ENCODE measurements at places on chromosomes 13 and 19.
A peak's percentile ranks its signal among the peaks of the same experiment; 100 is the strongest.

GRCh38 chr13:29111446-29111845 lies 291.3 kb downstream of the MTUS2 start:
- no peak for DNase-seq

GRCh38 chr13:106139377-106139776 lies 396.1 kb downstream of the EFNB2 start:
- no peak for DNase-seq

- DNase-seq: no peak
Measured at GRCh38 chr19:17550076-17550667, 5.3 kb upstream of the COLGALT1 start.

DNA sequence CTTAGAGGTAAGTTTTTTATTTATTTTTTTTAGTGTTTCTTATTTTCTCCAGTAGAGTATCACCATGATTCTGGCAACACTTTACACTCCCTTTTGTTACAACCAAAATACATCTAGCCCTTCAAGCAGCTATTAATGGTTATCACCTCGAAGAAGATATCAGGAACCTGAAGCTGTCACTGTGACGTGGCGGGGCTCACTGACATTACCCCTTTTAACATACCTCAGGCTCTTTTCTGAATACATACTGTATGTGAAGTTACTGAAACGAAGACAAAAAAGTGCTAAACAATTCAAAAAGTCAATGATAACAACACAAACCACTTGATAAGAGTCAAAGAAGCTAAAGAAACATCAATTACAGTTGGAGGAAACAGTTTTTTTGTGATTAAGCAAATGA lies 1218.7 kb downstream of the EFNB2 start:
- DNase-seq: no peak

DNA sequence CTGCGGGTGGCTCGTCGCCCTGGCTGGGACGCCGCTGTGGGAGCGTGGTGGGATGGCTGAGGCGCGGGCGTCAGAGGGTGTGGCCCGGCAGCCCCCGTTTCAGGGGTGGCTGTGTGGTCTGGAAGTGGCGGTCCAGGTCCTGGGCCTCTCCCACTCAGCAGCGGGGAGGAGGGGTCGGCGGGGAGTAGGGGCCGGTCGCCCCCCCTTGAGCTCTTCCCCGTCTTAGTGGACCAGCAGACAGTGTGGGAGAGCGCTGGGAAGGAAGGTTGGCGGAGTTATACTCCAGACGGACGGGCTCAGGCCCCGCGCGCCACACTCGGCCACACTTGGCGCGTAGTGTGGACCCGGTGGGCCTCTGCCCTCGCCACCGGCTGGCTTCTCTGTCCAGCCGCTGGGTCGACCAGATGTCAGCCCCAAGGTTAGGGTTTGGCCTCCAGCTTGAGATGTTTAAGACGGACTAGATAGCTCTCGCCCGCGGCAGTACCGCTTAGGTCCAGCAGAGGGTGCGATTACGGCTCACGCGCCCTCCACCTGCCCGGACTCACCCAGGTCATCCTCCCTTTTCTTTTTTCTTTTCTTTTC lies 21.7 kb upstream of the ZNF429 start:
- DNase-seq: no peak

GRCh38 chr19:40191836-40192646 lies 815 bp downstream of the MAP3K10 start:
- DNase-seq: no peak

GRCh38 chr13:29908416-29909080 lies 58.1 kb upstream of the UBL3 start:
- DNase-seq: no peak

GRCh38 chr13:22265563-22265962 lies 594.7 kb downstream of the FGF9 start:
- DNase-seq: no peak

DNA sequence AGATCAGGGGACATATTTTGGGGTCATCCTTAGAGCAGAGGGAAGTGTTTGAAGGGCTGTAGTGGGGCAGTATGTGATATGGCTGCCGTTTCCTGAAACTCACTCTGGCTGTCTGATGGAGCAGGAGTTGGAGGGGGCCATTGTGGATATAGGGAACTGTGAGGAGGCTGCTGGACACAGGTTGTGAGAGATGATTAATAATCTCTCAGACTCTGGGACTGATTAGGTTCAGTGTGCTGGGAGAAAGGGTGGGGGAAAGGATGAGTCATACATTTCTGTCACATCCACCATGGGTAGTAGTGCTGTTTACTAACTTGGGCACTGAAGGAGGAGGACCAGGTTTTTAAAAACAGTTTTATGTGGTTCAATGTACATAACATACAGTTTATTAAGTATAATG lies 4.8 kb downstream of the B3GLCT start:
- no peak for DNase-seq

DNA sequence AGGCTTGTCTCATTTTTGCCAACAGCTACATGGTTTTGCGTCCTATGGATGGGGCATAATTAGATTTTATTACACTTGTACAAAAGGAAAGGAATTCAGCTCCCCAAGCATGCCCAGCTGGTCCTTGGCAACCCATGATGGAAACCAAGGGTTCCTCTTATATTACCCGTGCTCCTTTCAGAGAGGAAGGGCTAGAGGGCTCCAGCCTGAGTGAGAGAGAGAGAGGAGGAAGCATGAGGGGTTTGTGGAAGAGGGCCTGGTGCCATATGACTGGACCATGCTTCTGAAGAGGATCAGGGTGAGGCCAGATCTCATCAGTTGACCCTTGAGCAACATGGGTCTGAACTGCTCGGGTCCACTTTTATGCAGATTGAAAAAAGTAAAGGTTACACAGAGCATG lies 3.5 kb upstream of the RPS9 start:
- DNase-seq: no peak

GRCh38 chr13:20101467-20102316 lies 59.2 kb downstream of the GJA3 start:
- no peak for DNase-seq

- DNase-seq: no peak
Measured at GRCh38 chr13:68810660-68811059, 1297.0 kb upstream of the ATXN8OS start.

GRCh38 chr19:13884726-13885591 lies 8.0 kb downstream of the NANOS3 start:
- no peak for DNase-seq

DNA sequence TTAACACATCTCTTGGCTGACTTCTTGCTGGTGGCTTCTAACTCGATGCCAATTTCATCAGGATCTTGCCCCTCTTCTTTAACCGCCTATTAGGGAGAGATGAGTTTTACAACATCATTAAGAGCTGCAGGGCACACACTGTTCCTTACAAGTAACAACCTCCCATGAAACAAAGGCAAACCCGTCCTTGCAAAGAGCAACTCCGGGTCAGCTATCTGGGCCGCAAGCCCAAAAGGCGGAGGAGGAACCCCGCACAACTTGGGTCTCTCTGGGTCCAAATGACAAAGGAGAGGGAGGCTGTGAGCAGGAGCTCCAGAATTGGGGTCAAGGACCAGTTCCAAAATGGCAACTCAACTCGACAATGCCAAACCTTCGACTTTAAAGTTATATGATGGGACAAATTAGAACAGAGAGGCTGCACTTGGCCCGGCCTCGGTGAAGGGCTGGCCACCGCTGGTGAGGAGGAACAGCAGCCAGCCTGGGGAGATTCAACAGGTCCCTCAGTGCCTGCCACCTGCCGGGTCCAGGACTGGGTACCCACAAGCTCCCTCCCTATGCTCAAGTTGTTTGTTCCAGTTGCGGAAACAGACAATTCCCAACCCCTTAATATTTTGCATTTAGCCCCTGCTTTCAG lies 1.1 kb downstream of the SAFB2 start:
- no peak for DNase-seq

GRCh38 chr13:33639158-33639557 lies 178.8 kb upstream of the RFC3 start:
- no peak for DNase-seq

- no peak for DNase-seq
Measured at GRCh38 chr13:31427151-31428100, 227.7 kb downstream of the B3GLCT start.

DNA sequence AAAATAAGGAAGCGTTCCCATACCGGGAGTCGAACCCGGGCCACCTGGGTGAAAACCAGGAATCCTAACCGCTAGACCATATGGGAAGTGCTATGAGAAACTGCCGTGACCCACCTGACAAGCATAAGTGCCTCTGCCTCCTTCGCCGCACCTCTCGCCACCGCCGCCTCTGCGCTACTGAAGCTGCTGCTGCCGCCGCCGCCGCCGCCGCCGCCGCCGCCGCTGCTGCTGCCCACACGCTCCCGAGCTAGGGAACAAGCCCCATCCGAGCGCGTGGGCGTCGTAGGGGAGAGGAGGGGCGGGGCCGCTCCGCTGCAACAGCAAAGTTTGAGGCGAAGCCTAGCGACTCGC lies 610 bp upstream of the WBP4 start:
- peak; percentile 53 for DNase-seq

DNA sequence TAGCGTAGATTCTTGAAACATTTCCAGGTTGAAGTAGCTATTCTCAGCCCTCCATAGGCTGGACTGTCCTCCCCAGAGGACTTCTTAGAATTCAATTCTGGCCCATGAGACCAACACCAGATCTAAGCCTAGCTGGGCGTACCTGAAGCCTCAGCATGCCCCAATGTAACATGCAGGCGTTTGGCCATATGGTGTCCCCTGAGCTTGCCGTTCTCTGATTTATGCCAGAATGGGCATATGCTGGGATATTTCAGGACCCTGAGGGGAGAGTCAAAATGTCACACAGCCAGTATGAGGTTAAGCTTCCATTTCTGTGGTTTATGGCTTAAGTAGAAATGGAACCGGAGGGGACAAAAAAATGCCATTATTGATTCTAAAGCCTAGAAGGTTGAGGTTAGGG lies 317.7 kb upstream of the OBI1 start:
- no peak for DNase-seq

- DNase-seq: no peak
Measured at GRCh38 chr13:98990701-98991100, 12.8 kb upstream of the DOCK9 start.

DNA sequence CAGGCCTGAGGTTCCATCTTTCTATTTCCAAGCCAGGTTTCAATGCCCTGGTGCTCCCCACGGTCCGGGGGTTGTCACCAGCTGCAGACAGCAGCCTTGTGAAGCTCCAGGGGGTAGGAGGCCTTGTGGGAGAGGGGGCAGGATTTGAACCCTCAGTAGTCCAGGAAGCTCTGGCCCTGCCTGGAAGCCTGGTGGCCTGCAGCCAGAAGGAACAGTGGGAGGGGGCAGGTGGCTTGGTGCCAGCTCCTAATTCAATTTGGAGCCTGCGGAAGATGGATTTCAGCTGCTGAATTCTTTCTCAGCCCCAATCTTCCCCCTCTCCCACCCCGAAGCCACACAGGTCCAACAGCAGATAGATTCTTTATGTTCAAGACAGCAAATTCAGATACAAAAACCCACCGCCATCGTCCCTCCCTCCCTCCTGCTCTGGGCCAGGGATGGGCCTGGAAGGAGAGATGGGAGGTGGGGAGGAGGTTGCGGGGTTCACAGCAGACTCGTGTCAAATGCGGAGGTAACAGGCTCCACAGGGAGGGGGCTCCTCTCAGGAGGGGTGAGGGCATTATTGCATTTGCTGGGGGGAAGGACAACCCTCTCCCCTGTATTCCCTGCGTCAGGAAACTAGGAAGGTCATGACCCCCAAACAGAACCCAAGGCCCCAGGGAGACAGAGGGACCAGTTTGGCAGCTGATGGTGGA lies 2.4 kb upstream of the PTGER1 start:
- no peak for DNase-seq

DNA sequence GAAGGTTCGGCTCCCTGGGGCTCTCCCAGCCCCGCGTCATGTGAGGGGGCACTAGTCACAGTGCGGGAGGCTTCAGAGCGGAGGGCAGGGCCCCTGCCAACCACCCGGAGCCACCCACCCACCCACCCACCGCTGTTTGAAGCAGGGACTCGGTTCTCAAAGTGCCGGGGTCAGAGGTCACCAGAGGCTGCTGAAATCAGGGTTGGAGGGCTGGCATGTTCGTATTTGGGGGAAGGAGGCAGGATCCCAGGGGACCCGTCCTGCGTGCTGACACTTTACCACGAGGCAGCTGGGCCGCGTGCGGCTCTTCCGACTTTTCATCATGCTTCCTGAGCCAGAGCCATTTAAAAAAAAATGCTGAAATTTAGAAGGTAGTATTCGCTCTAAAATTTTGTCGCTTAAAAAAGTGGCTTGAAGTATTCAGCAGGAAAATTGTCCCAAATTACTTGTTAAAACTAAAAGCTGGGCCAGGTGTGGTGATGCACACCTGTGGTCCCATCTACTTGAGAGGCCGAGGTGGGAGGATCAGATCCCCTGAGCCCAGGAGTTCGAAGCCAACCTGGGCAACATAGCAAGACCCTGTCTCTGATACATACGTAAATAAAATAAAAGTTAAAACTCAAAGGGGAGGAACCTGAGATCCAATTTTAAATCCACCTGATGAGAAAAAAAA lies 21.2 kb downstream of the ATP11A start:
- DNase-seq: no peak

DNA sequence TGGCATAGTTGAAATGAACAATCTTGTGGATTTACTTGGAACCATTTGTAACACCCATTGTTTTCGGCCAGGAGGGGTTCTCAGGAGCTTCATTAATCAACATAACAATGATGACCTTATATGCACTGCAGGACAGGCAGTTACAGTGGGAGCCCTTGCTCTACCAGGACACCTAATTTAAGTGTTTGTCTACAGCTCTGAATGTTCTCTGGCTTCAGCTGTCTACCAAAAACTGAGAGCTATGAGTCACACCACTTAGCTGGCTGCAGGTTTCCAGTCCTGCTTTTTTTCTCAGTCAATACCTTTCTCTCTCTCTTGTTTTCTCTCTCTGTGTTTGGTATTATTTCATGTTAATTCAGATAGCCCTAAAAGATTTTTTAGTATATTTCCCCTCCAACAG lies 105.4 kb upstream of the MBNL2 start:
- DNase-seq: no peak

- peak; percentile 51 for DNase-seq
Measured at GRCh38 chr13:99704390-99704789, 203.1 kb downstream of the TM9SF2 start.

DNA sequence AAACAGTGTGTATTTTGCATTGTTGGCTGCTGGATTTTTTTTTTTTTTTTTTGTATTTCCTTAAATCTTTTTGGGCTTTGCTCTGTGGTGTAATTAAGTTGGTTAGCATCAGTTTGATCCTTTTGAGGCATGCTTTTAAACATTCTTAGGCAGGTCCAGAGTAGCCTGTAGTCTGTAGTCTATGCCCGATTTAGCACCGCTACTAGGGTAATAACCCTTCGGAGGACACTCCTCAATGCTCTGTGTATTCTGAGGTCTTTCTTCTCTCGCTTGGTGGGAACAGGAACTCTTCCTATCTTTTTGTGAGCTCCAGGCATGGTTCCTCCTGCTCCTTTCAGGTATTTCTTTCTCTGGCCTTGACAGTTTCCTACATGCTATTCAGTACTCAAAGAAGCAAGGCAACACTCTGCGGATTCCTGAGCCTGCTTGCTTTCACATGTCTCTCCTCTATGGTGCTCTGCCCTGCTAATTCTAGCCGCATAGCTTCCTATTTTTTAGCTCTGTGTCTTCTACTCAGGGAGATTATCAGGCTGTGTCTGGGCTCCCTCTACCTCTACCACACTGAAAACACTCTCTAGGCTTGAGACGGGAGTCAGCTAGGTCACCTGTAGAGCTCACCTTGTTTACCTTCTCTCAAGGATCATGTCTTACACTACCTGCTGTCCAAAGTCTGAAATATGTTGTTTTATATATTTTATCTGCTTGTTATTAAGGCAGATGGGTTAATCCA lies 195.1 kb downstream of the NDFIP2 start:
- DNase-seq: no peak

- no peak for DNase-seq
Measured at GRCh38 chr13:59176775-59177174, 987.0 kb downstream of the DIAPH3 start.
